ENCODE measurements at places on chromosomes 6 and 20.

- no peak for DNase-seq
Observed at GRCh38 chr20:5095931-5096330, 23.8 kb downstream of the PCNA start.

- no peak for DNase-seq
Observed at GRCh38 chr6:105680131-105680530, 277.2 kb upstream of the PREP start.

- no peak for DNase-seq
Observed at GRCh38 chr6:10305790-10306415, 109.0 kb downstream of the TFAP2A start.

- no peak for DNase-seq
Observed at GRCh38 chr6:154653853-154654252, 79.4 kb upstream of the SCAF8 start.

- DNase-seq = no peak
Observed at GRCh38 chr6:45808917-45809316, 206.7 kb downstream of the CLIC5 start.

DNA sequence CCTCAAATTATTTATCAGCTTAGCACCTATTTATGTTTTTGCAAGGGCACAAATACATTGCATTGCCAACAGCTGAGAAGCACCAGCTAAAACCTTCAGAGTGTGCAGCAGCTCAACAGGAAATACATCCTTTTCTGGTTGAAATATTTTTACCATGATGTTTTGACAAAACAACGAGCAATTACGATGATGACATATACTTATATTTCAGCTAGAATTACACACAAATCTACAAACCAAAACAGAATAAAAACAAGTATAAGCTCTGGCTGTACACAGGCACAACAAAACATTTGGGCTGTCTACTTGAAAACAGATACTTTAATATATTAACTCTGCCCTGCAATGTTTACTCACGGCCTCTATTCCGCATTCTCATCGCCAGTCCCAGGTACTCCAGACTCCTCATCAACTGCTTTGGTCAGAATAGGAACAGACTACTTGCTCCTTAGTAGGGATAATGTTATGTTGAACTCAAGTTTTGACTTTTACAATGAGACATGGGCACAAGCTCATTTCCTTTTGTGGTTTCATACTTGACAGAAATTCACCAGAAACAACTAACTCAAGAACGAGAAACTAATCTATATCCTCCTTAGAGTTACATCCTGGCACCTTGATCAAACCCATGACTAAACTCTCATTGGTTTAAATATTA, 377.6 kb downstream of the ESR1 start:
- no peak for DNase-seq

GRCh38 chr20:25859649-25860530, 163.2 kb upstream of the ZNF337 start:
- peak; percentile 48 for DNase-seq

GRCh38 chr6:167574431-167575151, 249.7 kb downstream of the TTLL2 start:
- no peak for DNase-seq

DNA sequence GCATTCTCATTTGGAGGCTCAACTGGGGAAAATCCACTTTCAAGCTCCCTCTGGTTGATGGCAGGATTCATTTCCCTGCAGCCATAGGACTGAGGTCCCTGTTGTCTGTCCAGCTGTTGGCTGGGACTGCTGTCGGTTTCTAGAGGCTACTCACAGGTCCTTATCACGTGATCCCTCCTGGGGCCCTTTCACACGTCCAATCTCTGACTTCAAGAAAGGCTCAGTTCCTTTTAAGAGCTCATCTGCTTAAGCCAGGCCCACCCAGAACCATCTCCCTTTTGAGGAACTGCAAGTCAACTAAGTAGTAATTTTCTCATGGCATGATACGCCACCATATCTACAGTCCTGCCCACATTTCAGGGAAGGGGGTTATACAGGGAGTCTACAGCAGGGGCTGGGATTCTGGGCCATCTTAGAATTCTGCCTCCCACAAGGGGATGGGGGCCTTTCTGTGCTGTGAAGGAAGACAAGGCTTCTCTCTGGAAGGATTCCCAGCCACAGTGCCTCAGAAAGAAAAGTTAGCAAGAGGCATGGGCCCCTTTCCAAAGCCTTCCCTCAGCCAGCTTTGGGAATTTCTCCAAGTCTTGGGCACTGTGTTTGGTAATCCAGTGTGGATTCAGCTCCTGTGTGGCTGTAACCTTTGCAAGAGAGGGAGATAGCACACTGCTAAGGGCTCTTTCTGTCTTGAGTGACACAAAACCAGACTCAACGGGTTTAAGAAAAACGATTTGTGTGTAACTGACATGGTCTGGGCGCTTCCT, 66.4 kb downstream of the CTCFL start:
- no peak for DNase-seq

DNA sequence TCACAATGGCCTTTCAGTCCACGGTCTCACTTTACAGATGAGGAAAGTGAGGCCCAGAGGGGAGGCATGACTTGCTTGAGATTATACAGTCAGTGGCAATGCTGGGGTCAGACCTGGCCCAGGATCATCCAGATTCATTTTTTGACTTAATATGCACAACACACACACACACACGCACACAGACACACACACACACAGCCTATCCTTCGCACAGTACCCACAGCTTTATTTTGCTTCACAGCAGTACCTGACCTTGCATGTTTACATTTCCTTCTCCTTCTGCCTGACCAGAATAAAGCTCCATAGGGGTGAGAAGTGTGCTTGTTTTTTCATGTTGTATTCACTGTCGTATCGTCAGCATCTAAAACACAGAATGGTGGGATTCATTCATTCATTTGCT, 79.8 kb downstream of the VEGFA start:
- no peak for DNase-seq

- no peak for DNase-seq
Observed at GRCh38 chr6:33018904-33019303, 9.5 kb upstream of the HLA-DOA start.

- no peak for DNase-seq
Observed at GRCh38 chr6:39073471-39074355, 25.1 kb downstream of the GLP1R start.

DNA sequence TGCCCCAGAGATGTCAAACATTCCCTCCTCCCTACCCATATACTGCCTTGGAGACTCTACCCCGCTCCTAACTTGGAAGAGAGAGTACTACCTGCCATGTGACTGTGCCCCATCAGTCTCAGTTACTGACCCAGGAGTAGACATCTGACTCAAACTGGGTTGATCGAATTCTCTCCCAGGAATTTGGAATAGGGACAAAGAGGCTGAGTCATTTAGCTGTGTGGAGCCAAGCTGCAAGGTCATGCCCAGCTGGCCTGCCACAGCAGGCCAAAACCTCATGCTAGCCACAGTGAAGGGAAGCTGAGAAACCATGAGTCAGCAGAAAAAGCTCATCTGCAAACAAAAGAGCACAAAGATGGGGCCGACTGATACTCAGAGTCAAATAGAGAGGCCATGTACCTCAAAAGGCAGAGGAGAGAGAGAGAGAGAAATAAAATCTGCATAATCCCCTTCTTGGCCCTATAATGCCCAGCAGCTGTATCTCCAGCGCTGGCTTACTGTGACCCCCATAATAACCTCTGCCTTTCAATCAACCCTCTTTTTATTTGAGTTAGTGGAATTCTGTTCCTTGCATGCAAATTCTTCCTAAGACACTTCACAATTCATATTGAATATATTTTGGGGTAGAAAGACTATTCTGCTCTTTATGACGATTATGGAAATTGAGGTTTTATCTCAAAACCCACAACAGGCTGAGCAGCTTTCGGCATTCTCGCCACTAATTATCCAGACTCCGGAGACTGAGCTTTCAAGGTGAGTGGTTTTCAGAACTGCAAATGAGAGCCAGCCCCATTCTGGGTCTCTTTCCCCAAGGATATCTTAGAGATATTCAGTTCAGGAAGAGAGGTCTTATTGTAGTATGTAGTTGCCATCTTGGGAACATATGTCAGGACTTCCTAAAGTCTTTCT, 21.4 kb upstream of the AKIRIN2 start:
- no peak for DNase-seq

- no peak for DNase-seq
Observed at GRCh38 chr6:54044059-54044458, 67.2 kb upstream of the MLIP start.

DNA sequence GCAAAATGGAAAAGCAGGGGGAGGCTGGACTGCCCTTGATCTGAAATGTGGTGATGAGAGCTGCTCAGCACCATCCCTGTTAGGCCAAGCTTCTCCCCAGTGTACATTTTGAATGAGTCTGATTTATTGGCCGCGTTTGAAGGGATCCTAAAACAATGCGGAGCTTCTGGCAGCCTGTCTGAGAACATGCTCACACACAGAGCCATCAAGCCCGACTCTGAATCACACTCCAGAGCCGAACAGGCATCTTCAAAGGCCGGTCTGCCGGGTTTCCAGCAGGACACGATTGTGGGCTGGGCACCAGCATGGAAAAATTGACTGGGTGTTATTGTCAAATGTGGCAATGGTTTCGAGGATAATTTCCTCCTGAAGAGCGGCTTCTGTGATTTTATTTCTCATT, 235.9 kb downstream of the TFAP2C start:
- DNase-seq = no peak

DNA sequence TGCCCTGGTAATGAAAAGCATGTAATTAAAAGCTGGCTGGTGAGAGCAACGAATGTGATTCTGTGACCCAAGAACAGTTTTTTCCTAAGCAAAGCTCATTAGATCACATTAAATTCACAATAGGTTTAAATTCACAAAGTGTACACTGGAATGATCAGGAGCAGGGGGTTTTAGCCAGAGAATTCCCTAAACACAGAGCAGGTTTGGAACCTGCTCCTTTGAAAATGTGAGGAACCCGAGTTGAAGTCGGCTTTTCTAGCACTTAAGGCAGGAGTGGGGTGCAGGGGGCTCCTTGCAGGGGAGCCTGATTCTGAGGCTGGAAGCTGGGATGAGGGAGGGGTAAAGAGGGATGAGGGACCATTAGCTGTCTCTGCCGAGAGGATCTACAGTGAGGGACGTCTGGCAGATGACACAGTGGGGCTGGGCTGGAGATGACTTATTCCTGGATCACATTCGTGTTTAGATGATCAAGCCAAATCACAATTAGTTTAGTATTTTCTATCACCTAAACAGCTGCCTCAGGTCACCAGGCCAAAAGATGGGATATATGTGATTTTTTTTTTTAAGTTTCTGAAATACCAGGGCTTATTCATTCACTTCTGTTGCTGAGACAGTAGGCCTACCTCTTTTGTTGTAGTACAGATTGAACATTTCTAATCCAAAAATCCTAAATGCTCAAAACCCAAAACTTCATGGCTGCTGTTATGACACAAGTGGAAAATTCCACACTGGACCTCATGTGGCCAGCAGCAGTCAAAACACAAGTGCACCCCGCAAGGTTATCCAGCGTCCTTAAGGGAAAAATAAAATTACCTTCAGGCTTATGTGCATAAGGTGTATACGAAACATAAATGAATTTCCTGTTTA, 93.1 kb upstream of the HIVEP1 start:
- no peak for DNase-seq

GRCh38 chr20:49543071-49543857, 24.7 kb downstream of the PTGIS start:
- DNase-seq = no peak

DNA sequence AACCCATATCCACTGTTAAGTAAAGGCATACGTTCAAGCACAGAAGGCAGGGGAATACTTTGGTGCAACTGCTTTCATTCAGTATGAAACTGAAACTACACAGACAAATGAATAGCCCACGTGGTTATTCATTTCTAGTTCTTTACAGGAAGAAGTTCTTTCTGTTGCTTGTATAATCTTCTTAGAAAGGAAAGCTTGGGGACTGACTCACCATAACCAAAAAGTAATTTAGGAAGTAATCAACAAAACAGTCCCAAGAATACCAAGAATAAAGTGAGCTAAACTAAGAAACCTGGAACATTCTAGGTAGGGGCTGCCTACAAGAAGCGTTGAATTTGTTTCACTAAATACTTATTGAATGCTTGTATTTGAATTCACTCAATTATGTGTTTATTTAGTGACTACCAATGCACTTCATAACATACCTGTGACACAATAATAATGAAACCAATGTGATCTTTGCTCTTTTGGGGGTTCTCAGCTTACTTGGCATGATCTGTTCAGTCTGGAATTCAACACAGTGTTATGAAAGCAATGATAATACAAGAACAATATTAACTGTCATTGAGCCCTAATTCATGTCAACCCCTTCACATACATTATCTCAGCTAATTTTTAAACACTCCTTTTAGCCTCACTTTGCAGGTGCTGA, 25.1 kb upstream of the KIAA0408 start:
- DNase-seq = no peak

DNA sequence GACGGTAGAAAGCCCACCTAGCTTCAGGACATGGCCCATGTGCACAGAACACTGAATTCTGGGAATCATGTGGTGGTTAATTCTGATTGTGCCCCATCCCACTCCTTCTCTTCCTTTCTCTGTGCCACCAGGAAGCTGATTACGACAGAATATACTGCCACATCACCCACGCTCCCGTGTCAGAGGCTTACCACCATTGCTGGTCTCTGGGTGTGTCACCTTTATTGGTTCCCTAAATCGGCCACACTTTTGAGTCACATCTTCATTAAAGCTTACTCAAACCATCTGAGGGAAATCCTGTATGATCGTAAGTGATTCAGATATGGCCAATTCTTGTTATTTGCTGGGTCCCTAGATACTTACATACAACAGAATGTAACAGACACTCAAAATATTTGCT, 3.1 kb downstream of the TRMT6 start:
- DNase-seq = no peak

- DNase-seq = no peak
Observed at GRCh38 chr6:112179631-112180030, 74.7 kb downstream of the LAMA4 start.

- no peak for DNase-seq
Observed at GRCh38 chr20:18031888-18032509, 25.7 kb downstream of the OVOL2 start.

DNA sequence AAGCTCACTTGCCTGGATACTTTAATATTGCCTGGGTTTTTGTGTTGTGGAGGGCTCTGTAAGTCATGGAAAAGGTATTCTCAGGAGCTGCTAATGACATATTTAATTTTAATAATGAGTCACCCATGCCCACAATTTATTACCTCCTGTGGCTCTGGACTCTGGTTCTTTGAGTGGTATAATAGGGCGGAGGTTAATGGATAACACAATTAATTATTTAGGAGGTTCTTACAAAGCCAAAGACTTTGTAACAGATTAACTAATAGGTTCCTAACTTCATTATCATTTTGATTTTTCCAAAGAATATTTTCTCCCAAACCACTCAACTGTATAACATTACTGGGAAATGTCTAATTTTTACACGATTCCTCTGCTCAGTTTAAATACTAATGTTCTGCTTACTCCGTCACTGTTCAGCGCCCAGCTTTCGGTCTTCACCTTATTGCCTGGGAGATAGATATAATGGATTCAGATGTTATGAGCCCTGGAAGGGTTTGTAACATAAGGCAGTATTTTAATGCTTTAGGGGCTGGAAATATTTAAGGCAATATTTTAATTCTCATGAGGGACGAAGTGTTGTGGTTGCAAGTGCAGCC, 29.4 kb downstream of the PHACTR3 start:
- DNase-seq = no peak
